SW480 (cell line): ENCODE measurements at places on chromosomes 4 and X.
A peak's percentile ranks its signal among the peaks of the same experiment; 100 is the strongest.

DNA sequence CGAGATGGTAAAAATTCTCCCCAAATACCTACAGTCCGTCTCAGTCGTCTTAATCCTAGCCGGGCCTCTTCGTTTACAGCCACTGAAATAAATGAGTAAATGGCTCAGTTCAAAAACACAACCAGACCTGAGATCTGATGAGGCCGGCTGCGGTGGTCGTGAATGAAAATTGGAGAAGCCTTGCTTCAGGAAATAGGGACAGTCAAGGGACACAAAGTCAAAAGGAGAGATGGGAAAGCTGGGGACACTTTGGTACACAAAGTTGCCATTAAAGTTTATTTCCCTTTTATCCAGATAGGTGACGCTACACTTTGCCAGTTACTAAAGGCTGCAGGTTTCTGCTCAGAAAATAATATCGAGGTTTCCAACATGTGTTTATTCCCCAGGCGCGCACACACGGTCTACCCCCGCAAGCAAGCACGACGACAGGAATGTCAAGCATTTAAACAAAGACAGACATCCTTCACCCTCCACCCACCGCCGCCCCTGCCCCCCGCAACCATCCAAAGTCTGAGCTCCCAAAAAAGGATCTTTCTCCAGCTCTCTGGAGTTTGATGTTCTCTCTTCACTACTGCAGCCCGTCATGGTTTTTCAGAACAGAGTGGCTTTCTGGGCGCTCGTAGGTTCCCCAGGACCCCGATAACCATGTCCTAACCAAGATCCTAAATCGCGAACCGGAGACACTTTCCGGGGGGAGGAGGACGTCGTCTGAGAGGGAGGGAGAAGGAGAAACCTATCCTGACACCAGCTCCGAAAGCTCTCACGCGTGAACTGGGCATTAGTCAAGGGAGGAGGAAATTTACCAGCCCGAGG is 1.3 kb upstream of the PCDH7 start:
- DNase-seq, result no peak

DNA sequence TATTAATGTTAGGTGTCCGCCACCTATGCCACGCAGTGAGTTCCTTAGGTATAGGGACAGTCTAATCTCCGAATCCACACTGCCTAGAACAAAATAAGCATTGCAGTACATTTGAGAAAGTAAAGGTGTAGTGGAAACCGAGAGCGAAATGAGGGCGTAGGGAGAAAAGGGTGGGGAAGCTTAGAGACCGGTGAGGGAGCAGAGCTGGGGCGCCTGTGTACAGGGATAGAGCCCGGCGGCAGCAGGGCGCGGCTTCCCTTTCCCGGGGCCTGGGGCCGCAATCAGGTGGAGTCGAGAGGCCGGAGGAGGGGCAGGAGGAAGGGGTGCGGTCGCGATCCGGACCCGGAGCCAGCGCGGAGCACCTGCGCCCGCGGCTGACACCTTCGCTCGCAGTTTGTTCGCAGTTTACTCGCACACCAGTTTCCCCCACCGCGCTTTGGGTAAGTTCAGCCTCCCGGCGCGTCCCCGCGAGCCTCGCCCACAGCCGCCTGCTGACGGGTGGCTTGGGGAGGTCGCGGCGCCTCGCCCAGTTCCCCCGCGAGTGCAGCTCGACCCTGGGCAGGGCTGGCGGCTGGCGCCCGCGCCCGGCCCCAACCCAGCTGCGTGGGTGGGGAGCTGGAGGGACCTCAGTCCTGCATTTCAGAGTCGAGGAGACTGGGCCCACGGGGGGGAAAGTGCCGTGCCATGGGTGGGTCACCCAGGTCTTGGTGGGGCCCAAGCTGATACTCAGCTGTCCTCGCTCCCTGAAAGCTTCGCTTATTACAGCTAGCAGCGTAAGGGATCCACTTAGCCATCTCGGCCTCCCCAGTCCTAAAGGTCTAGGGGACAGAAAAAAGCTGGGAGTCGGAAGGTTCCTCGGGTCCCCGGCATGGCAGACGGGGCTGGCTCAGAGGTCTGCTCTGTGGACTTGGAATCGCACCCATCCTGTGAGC is at the start of gene ANXA3:
Gene ANXA3, plus strand, starts transcription at position 351 of the 932 bp plus-strand sequence. CDS start 2,704 bp downstream, outside the sequence.
- DNase-seq, result peak; percentile 85

- DNase-seq, result no peak
Observed at GRCh38 chr4:137359691-137360315, 172.5 kb downstream of the PCDH18 start.

GRCh38 chr4:173381610-173382009 is 10.9 kb downstream of the SAP30 start:
- DNase-seq, result no peak

GRCh38 chrX:43140582-43140981 is 362.6 kb upstream of the PPP1R2C start:
- DNase-seq, result no peak

DNA sequence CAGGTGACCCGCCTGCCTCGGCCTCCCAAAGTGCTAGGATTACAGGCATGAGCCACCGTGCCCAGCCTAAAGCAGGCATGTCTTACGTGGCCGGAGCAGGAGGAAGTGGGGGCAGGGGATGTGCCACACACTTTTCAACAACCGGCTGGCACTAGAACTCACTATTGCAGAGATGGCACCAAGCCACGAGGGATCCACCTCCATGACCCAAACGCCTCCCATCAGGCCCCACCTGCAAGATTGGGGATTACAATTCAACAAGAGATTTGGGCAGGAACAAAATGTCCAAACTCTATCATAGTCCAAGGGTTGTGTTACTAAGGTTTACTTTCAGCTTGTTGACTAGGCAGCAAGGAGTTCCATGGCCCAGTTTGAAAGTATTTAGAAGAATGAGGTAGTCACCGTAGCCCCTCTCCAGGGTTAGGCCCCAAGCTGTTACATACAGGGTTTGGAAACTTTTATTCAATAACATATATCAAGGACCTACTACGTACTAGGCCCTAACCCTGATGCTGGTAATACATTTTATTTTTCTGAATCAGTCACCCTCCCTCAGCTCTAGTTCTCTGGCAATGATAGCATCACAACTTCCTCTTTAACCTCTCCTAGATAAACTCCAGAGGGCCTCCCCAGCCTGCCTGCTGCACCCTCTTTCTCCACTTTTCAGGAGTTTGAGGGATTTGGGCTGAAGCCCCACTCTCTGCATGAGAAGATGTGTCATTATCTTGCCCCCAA is 18.0 kb upstream of the TBC1D14 start:
- DNase-seq, result no peak

DNA sequence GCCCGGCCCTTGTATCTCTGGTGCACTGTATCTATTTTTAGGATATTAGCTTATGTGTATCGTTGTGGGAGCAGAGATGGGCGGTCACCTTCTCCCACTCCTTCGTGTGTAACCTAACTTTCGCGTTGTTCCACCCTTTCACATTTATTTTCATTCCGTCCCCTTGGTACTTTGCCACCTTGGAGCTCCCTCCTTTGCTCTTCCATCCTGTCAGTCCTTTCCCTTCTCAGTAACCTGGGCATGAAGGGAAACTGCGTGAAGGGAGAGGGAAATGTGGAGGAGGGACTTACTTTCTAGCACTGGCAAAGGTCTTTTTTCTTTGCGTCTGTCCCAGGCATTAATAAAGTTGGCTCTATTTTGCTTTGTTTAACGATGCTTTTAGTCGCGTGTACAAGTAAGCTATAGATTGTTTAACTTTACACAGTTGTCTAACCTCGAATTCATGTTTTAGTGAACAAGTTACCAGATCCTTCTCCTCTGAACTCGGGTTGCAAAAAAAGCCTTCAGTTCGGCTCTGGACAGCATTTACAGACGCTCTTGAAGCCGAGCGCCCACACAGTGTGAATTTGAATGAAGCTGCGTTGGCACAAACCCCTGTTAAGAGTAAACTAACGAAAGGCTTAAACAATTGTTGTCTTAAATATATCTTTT is 3.9 kb downstream of the PCDH10 start:
- no peak for DNase-seq

GRCh38 chr4:183935355-183936005 is 30.4 kb downstream of the STOX2 start:
- no peak for DNase-seq

DNA sequence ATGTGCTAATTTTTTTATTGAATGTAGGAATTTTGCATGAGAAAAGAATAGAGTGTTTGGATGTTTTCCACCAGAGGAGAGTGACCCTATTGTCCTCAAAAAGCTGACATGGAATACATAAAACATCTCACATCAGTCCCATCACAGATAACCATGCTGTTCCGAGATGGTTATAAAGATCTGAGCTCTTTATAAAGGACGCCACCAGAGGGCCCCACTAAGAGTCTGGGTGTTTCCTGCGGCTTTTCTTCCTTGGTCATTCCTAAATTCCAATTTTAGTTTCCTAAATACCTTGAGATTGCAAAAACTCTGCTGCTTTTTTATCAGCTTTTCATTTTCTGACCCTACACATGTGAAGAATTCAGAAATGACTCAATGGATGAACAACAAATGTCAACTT is 504.5 kb upstream of the FRG1 start:
- DNase-seq, result no peak

DNA sequence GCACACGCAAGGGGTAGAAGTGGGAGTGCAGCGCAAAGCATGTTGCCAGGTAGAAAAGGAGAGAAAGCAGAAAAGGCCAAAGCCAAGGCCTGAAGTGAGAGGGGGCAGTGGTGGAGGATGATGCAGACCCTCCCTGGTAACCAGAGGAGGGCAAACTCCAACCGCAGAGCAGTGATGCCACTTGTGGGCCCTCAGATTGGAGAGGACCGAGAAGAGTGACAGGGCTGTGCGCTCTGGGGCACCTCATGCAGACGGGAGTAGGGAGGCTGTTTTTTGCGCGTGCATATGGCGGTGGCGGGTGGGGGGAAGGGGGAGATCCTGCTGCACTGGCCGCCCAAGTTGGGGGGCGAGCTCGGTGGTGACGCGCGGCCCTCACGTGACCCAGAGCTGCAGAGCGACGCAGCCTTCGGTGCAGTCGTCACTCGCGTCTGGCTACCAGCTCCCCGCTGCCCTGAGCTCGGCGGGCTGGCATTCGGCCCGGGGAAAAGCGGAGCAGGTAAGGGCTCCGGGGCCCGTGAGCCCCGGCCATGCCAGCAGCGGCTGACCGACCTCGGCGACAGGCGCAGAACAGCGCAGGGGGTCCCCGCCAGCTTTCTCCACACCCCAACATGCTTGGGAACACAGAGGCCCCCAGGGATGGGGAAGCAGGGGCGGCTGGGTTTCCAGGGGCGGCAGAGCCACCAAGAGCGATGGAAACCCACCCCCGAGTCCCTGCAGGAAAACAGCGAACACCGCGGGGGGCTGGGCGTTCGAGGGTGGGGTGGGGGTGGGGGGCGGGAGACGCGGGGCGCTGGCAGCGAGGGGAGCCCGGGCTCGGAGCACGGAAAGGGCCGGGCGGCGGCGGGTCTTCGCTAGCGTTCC is at the start of gene BEX3:
Gene BEX3, plus strand, starts transcription at position 421 of the 861 bp plus-strand sequence. CDS start 984 bp downstream, outside the sequence.
- DNase-seq, result peak; percentile 37

GRCh38 chr4:157219711-157220370 is 687 bp upstream of the GRIA2 start:
- DNase-seq, result no peak

GRCh38 chr4:112861691-112862674 is 187.5 kb upstream of the ANK2 start:
- DNase-seq, result no peak

GRCh38 chrX:10554612-10555270 is 65.6 kb downstream of the MID1 start:
- no peak for DNase-seq

- no peak for DNase-seq
Observed at GRCh38 chrX:50003927-50004326, 81.5 kb downstream of the CLCN5 start.

GRCh38 chr4:25760518-25761157 is 102.2 kb downstream of the SEL1L3 start:
- DNase-seq, result no peak

- DNase-seq, result no peak
Observed at GRCh38 chr4:7646384-7647061, 211.8 kb upstream of the PSAPL1 start.

GRCh38 chr4:17283251-17283650 is 228.6 kb downstream of the QDPR start:
- no peak for DNase-seq

DNA sequence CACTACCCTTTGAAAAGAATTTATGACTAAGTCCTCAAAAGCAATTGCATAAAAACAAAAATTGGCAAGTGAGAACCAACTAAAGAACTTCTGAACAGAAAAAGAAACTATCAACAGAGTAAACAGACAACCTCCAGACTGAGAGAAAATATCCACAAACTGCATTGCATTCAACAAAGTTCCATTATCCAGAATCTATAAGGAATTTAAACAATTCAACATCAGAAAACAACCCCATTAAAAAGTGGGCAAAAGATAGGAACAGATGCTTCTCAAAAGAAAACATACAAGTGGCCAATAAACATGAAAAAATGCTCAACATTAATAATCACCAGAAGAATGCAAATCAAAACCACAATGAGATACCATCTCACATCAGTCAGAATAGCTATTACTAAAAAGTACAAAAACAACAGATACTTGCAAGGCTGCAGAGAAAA is 130.2 kb downstream of the GASK1B start:
- no peak for DNase-seq

- peak; percentile 37 for DNase-seq
Observed at GRCh38 chr4:73653695-73654106, 33.5 kb upstream of the RASSF6 start.

DNA sequence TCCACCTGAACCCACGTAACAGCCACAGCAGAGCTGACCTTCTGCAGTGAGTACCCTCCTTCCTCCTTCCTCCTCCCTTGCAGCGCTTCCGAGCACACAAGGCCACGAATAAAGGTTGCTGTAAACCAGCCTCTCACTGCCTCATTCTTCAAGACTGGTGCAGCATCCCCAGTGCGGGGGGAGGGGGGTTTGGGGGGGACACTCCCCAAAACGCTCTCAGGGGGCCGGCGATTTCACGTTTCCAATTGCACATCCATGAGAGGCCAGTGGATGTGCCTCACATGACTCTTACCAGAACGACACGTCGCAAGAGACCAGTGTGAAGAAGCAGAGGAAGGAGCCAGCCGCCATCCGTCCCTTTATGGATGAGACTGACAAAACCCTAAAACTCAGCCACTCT is 5.2 kb downstream of the DHRSX start:
- DNase-seq, result no peak

- no peak for DNase-seq
Observed at GRCh38 chr4:8252301-8253173, 17.0 kb upstream of the HTRA3 start.

DNA sequence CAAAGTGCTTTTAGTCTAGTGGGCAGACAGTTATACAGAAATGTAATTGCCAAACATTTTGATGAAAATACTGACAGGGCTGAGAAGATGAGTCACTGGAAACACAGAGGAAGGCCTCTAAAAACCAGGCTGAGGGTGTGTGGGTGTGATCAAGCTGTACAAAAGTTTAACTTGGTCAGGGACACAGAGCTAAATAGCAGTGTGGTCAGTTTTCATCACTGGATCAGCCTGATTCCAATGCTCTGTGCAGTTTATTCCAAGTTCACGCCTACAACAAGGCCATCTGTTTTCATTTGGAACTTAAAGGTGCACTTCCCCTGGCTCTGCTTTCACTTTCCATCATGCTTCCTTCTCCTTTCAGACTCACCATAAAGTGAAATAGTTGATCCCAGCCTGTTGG is 10.6 kb downstream of the CENPVL3 start:
- no peak for DNase-seq

- DNase-seq, result no peak
Observed at GRCh38 chr4:93384241-93384640, 444.3 kb upstream of the ATOH1 start.
